ENCODE measurements at places on chromosomes 13 and 19.

DNA sequence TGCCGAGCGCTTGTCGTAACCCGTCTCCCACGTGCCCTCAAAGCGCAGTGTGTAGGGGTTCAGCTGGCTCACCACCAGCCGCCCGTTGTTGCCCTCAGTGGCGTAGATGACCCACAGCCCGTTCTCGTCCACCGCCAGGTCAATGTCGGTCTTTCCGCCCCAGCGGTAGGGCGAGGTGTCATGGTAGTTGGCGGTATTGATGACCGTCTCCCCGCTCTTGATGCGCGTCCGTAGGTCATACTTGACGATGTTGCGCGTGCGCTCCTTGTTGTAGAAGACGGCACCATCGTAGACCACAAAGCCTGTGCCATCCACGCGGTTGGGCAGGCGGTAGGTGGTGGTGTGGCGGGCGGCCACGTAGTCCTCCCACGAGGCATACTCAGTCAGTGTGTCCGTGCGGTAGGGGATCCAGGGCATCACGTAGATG lies 26.5 kb upstream of the ASF1B start:
- DNase-seq, result no peak

GRCh38 chr13:100644371-100644770 lies 30.2 kb downstream of the TMTC4 start:
- DNase-seq, result no peak

DNA sequence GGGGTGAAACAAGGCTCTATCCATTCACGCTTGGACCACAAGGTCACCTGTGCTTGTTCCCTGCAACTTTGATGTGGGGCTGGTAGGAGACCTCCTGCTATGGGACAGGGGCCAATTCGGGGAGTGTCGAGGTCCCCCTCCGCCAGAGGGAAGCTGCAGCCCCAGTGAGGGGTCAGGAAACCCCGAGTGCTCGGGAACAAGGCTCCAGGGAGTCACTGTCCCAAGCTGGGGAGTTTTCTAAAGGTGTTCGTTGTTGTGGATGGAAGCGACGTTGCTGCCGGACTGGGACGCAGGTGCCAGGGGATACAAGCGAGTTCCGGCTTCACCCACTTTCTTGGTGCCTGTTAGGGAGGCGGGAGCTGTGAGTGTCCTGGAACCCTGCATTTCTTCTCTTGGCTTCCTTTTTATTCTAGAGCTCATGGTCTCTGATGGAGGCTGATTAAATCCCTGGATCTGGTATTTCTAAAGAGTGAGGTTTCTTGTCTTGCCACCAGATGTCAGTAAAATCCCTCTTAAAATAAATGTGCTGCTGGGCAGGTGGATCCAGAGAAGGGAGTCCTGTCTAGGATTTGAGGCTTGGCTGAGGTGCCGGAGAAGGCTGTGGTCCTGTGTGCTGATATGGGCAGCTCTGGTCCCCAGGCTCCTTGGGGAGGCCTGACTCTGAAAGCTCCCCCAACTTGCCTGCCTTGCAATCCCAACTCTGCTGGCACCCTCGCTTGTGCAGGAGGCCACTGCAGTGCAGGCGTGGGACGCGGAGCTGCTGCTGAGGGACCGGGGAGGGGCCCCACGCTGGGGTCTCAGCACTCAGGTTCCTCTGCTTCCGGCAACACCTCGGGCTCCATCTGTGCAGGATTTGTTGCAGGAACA lies 153.9 kb downstream of the TEX29 start:
- no peak for DNase-seq

DNA sequence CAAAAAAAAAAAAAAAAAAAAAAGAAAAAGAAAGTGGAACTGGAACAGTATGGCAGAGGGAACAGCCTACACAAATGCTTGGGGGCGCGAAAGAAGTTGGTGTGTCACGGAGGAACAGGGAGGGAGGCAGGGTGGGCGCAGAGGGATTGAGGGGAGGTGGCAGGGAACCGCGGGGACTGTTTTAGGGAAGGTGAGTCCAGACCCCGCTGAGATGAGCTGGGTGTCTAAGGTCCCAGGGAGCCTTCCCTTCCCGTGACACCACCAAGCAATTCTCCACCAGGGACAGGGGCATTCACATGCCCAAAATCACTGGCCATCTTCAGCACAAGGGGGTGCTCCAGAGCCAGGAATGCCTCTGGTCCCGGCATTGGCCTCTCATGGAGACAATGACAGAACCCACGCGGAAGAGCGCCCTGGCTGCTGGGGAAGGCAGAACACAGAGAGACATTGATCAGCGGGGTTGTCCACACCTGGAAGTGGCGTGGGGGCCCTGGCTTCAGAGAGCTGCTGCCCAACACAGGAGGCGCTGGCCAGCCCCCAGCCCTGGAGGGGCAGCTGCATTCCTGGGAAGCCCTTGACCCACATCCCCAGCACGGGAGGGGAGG lies 6.9 kb downstream of the PEAK3 start:
- no peak for DNase-seq

GRCh38 chr19:55231391-55232285 lies 3.1 kb upstream of the TMEM86B start:
- DNase-seq, result no peak

- no peak for DNase-seq
These were observed 112.5 kb downstream of the MYO16 start for GRCh38 chr13:108741930-108742329.

GRCh38 chr19:57802269-57802668 lies 12.4 kb downstream of the ZNF552 start:
- no peak for DNase-seq

- DNase-seq, result no peak
These were observed 36.3 kb downstream of the ELF1 start for GRCh38 chr13:40982772-40983171.

DNA sequence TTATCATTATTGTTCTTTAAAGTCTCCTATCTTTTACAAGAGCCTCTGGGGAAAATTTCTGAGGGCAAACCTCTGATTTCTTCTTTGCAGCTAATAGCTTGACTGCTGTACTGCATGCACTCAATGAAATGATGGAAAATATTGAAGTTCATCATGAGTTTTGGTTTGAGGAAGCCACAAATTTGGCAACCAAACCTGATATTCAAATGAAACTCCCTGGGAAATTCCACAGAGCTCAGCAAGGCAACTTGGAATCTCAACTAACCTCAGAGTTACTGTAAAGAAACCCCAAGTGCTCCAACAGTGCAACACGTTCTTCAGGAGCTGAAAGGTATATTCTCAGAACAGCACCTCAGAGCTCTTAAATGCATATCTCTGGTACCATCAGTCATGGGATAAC lies 14.2 kb upstream of the RNF6 start:
- no peak for DNase-seq

DNA sequence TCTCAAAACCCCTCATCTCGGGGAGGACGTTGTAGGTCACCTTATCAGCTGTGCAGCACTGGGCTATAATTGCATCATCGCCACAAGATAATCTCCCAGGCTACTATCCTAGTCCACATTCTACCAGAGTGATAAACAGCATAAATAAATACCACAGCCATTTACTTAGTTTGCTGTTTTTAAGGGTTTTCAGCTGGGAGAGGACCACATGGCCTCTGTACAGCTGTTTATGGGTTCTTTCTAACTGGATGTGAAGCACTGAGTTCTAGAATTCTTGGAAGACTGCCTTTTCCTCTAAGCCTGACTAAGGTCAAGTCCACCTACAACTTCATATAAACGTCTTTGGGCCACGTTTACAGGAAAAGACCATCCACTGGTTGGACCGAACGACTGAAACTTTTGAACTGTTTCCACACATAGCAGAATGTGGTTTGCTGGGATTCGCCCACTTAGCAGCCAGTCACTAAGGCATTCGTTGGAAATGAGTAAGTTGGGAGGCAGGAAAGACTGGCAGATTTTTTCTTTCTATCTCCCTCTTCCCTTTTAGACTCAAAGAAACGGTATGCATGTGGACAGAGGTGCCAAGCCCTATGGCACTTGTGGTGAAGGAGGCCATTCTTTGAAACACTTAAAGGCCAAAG lies 752.5 kb upstream of the SGCG start:
- no peak for DNase-seq

- DNase-seq, result no peak
These were observed 32.3 kb downstream of the TSSK6 start for GRCh38 chr19:19482809-19483596.

DNA sequence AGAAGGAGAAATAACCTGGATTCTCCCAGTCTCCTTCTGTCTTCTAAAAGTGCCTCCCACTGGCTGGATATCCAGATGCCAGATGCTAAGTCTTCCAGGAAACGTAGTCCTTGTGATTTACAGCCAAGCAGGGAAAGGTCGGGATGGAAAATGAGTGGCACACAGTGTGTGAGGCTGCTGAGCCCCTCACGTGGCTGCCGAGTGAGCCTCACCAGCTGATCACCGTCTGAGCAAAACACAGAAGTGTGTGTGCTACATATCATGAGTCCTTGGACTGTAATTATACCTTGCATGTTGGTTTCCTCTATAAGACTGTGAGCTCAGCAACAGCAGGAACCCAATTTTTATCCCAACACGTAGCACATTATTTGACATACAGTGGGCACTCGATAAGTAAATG lies 15.1 kb downstream of the LHFPL6 start:
- DNase-seq, result no peak

DNA sequence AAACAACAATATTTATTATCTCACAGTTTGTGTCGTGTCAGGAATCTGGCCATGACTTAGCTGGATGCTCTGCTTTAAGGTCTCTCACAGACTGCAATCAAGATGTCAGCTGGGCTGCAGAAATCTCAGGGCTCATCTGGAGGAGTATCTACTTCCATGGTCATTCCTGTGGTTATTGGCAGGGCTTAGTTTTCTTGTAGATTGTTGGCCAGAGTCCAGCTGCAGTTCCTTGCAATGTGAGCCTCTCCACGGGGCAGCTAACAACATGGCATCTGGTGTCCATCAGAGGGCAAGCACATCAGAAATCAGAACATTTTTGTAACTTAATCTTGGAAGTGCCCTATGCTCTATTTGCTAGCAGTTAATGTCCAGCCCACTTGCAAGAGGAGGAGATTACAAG lies 45.7 kb upstream of the TDRD3 start:
- no peak for DNase-seq

GRCh38 chr13:19606152-19606551 lies 27.3 kb upstream of the MPHOSPH8 start:
- no peak for DNase-seq

DNA sequence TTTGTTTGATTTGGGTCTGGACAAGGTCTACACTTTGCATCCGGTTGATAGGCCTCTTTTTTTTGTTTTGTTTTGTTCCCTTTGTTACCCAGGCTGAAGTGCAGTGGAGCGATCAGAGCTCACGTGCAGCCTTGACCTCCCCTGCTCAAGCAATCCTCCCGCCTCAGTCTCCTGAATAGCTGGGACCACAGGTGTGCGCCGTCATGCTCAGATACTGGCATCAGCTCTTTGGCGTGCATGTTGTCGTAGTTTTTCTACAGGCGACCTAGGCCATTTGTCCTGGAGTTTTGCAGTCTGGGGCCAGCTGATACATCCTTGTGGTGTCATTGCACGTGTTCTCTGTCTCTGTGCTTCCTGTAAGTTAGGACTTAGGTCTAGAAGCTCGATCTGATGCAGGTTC lies 16.3 kb downstream of the PAK4 start:
- DNase-seq, result no peak

- DNase-seq, result no peak
These were observed 26.2 kb downstream of the OPA3 start for GRCh38 chr19:45558399-45558878.

DNA sequence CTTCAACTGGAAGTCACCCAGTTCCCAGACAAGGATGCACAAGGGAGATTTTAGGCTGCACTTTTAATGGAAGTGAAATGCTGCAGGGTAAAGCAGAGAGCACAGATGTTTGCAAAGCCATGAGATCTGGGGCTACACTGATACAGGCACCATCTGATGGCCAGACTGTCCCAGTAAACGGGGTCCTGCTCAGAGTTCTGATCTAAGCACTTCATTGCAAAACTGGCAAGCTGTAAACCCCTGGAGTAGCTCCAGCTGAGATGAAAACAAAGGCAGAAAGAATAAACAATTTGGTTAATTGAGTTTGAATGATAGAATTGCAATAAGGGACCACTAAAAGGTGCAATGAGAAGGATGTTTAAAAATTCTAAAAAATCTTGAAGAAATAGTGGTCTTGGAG lies 197.1 kb downstream of the OXGR1 start:
- no peak for DNase-seq

DNA sequence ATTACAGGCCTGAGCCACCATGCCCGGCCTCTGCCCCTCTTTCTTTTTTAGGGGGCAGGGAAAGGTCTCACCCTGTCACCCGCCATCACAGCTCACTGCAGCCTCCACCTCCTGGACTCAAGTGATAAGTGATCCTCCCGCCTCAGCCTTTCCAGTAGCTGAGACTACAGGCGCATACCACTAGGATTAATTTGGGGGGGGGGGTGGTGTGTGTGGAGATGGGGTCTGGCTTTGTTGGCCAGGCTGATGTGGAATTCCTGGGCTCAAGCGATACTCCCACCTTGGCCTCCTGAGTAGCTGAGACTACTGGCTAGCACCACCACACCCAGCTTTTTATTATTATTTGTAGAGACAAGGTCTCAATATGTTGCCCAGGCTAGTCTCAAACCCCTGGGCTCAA lies 4.2 kb downstream of the APOE start:
- no peak for DNase-seq

DNA sequence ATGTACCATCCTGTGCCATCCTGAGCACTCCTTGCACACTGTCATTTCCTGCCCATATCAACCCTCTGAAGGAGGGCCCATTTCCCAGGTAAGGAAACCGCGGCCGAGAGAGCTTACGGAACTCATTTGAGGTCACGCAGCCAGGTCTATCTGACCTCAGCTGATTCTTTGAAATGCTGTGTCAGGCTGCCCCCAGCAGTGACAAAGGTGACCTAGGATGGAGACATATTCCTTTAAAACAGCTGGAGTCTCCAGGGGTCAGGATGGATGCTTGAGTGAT lies 42.2 kb upstream of the VSTM2B start:
- no peak for DNase-seq

Measured in cerebellar nuclear complex (tissue), 1 donor.